ENCODE measurements at places on chromosomes 1 and 21. TPM values are rescaled to one million over a fixed set of nuclear protein-coding genes. Genes with fewer than 3 reads are reported as not detected.
A peak's percentile ranks its signal among the peaks of the same experiment; 100 is the strongest.

DNA sequence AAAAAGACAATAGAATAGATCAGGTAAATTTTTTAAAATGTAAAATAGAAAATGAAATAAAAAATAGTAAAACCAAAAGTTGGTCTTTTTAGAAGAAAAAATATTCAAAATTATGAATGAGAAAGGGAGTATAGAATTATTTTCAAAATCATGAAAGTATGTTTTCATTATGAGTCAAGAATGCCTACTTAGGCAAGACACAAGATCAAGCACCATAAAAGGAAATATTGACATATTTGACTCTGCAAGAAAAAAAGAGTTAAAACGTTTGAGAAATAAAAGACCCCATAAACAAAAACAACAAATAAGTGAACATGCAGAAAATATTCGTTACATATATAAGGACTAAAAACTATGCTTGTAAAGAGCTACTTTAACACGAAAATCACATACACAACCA lies 4.8 kb upstream of the COX20 start:
- DNase-seq = no peak

Gene ADAM30
- not detected for total RNA-seq

DNA sequence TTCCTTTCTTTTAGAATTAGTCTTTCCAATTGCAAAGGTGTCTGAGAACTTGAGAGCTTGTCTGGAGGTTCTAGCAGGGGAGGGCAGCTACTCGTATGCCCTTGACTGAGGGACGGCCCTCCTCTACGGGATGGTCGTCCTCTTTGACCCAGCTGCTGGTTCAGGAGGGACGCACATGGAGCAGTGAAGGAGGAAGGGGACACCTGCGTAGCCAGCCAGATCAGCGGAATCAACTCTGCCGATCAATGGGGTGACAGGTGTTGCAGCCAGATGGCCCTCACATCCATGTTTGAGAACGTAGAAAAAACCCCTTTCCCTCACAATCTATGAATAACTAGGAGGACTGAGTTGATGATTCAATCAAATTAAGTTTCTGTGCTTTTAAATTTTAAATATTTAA lies 15.7 kb upstream of the A3GALT2 start:
- DNase-seq = no peak

DNA sequence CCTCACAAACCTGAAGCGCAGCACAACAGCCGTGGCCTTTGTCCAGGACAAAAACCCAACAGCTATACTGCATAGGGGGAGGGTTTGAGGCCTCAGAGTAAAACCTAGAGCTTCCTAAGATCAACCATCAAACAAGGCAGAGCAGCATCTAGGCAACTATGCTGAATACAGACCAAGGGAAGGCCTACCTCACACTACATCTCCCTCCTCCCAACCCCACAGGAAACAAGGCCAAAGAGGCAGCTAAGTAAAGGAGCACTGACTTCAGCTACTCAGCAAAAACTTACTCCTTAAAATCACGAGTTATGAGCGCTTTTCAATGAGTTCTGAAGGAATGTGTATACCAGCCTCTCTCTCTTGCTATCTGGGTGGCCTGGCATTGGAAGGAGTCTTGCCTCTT lies 12.4 kb downstream of the XKR8 start:
- no peak for DNase-seq

Gene CRNN
- total RNA-seq = not detected

Gene LUZP1
- total RNA-seq = 26.3 TPM

DNA sequence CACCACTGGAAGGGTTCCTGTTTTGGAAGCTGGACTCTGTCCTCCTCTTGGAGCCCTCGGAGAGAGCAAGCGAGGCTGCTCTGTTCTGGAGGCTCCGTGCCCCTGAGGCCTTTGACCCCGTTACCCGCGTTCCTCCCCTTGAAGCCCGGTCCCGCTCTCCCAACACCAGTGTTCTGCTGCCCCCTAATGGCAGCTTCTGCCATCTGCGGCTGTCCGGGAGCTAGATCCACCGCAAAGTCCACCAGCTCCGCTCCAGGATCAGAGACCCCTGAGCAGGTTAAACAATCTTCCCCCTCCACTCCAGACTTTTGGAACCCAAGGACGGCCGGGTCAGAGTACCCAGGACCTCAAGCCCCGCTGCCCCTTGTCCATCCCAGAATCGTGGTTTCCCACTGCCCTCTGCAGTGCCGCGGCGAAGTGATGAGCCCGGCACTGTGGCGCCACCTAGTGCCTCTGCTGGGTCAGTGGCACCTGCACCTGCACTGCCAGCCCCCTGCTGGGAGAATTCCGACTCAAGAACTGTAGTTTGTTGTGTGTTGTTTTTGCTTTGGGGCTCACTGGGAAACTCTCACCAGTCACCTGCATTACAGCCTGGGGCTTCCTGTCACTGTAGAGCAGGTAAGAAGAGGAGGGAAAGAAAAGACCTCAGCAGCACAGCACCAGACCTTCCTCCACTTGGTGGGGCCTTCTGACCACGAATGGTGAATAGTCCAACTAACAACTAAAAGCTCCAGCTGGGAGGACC lies 63.5 kb upstream of the NFASC start:
- peak; percentile 85 for DNase-seq

DNA sequence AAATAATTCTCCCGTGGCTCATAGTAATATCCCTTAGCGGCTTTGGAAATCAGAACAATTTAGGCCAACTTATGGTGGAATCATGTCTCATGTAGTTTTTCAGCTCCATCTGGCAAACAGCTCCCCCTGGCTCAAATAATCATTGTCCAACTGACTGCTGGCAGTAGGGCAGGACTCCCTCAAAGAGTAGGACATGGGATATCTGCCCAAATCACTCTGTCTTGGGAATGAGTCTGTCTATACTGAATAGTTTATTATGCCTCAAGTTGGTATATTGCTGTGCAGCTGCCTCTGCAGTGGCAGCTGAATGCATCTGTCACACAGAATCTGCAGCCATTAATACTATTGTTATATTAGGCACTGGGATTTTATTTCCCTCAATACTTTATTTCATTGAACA lies 255.7 kb downstream of the COL11A1 start:
- DNase-seq = no peak

GRCh38 chr1:115341948-115342347 lies 3.9 kb upstream of the NGF start:
- DNase-seq = no peak

Gene KHDC4
- total RNA-seq = 22.5 TPM

Gene KMO
- 0.56 TPM for total RNA-seq

DNA sequence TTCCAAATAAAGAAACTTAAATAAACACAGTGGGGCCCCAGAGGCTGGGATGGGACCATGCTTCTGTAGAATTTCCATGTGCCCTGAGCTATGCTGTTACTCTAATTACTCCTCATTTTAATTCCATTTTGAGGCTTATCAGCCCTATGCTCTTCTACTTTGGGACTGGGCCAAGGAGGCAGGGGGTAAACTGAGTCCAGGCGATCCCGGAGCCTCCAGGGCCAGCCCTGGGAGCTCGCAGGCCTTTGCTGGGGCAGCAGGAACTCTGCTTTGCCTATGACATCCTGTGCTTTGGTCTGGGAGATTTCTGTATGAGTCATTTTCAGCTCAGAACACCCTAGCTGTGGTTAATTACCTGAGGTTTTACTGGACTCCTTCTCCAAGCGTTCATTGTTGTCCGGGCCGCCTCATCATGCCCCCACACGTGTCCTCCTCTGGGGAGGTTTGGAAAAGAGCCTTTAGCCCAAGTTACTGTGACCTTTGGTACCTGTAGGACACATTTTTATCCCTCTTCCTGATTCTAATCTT lies 95.7 kb downstream of the RHOU start:
- DNase-seq = no peak

DNA sequence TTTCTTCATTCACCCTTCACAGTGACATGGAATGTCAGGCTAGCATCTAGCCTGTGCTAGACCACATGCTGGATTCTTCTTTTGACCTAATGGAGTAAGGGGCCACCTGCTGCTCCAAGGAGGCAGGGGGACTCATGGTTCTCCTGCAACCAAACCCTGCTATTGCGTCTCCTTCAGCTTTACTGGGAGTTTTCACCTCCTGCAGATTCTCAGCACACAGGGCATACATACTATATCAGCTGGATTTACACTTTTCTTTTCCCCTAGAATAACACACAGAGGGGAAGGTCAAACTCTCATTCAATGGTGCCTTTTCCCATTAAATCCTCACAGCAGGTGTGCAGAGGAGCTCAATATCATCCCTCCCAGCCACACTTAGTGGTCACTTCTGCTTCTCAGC lies 16.6 kb upstream of the AK5 start:
- no peak for DNase-seq

DNA sequence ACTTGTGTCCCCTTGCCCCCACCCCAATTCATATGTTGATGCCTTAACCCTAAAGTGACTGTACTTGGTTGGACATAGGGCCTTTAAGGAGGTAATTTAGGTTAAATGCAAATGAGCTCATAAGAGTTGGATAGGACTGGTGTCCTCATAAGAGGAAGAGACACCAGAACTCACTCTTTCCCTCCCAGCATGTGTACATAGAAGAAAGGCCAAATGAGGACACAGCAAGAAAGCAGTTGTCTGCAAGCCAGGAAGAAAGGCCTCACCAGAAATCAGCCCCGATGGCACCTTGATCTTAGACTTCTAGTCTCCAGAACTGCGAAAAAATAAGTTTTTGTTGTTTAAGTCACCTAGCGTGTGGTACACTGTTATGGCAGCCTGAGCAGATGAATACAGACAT lies 45.5 kb downstream of the RAB3GAP2 start:
- DNase-seq = no peak

Gene NCMAP
- total RNA-seq = 0.27 TPM

- DNase-seq = no peak
Observed at GRCh38 chr21:38922474-38923235, 116.9 kb downstream of the ETS2 start.

- no peak for DNase-seq
Observed at GRCh38 chr1:239321877-239322276, 64.5 kb upstream of the CHRM3 start.

Gene POTED
- not detected for total RNA-seq

Gene MANEAL
- 0.91 TPM for total RNA-seq

DNA sequence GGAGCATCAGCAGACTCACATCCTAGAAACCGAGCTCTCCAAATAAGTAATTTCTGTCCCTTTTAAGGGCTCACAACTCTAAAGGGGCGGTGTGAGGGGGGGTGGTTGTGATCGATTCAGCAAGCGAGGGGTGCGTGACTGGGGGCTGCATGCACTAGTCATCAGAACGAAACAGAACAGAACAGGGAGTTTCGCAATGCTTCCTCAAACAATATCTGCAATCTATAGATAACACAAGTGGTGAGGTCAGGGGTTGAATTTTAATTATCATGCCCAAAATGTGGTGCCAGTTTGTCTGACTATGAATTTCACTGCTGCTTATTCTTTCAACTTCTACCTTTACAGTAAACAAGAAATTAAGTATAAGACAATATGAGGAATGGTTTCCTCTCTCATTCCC lies 1003.0 kb upstream of the NCAM2 start:
- no peak for DNase-seq

Measured in Right ventricle myocardium superior (tissue), 1 donor.